Hematopoietic multipotent progenitor cell (in vitro differentiated cells): ENCODE measurements at places on chromosomes 1 and 21. TPM values are rescaled to one million over a fixed set of nuclear protein-coding genes. Genes with fewer than 3 reads are reported as not detected.
A peak's percentile ranks its signal among the peaks of the same experiment; 100 is the strongest.

The SPRR1A gene
- not detected for total RNA-seq

DNA sequence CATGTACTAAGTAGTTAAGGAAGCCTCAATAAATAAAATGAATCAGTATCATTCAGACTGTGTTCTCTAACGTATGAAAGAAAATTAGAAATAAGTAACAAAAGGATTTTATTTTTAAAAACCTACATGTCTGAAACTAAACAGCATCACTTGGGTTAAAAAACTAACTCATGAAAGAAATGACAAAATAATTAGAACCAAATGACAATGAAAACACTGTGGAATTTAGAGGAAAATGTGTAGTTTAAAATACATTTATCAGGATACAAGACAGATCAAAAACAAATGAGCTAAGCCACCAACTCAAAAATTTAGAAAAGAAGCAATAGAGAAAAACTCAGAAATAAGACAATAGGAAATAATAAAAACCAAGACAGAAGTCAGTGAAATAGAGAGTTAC, 108.7 kb downstream of the TENT5C start:
- DNase-seq = no peak

- DNase-seq = no peak
These were observed 129.0 kb downstream of the APP start for GRCh38 chr21:26041431-26042180.

DNA sequence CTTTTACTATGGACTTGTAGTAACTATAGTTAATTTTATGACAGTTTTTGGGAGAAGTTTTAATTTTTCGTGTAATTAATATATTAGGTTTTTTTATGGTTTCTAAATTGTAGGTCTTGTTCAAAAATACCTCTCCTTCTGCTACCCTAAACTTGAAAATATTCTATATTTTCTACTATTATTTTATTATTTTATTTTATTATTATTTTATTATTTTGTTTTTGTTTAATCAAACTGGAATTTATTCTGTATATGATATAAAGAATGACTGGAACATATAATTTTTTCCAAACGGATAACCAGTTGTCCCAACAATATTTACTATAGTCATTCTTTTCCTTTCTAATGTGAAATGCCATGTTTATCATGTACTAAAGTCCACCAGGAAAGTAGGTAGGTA, 17.1 kb upstream of the AGO4 start:
- no peak for DNase-seq

DNA sequence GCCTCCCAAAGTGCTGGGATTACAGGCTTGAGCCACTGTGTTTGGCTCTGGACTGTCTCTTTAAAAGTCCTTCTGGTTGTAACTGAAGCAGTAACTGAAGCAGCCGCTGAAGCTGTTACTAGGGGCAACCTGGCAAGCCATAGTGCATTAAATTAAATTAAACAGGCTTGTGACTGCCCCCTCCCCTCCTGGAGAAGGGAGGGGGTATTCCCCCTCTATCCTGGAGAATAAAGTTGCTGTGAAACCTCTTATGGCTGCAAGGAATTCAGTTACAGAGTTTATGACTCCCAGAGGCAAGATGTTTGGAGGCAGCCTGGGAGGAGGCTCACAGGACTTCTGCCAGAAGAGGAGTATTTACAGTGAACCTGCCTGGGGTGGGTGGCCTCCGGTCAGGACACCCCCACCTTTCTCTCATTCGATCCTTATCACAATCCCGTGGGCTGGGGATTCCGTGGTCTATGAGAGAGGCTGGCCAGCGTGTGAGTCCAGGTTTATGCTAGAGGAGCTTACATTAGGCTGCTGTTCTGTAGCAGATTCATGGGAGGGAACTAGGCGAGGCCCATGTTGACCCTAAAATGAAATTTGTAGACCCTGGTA, 8.3 kb downstream of the TTC22 start:
- DNase-seq = no peak

The BCAN gene
- under 0.01 TPM for total RNA-seq

GRCh38 chr1:19439464-19440171, 45.7 kb downstream of the CAPZB start:
- peak; percentile 45 for DNase-seq

DNA sequence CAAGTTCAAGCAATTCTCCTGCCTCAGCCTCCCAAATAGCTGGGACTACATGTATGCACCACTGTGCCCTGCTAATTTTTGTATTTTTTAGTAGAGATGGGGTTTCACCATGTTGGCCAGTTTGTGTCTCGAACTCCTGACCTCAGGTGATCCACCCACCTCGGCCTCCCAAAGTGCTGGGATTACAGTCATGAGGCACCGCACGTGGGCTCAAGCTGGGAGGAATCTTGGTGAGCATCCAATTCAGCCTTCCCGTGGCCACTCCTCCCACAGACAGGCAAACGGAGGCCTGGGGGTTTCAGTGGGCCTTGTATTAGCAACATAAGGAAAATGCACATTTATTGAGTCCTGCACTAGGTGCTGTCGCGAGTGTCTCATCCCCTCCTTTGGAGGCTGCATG, 24.5 kb upstream of the VWA5B1 start:
- no peak for DNase-seq

The FAM177B gene
- total RNA-seq = 0.27 TPM

- DNase-seq = no peak
These were observed 41.4 kb downstream of the PEX14 start for GRCh38 chr1:10515976-10516750.

The OR2T33 gene
- total RNA-seq = 7.0 TPM

- no peak for DNase-seq
These were observed 90.6 kb upstream of the KCTD3 start for GRCh38 chr1:215476541-215476940.

DNA sequence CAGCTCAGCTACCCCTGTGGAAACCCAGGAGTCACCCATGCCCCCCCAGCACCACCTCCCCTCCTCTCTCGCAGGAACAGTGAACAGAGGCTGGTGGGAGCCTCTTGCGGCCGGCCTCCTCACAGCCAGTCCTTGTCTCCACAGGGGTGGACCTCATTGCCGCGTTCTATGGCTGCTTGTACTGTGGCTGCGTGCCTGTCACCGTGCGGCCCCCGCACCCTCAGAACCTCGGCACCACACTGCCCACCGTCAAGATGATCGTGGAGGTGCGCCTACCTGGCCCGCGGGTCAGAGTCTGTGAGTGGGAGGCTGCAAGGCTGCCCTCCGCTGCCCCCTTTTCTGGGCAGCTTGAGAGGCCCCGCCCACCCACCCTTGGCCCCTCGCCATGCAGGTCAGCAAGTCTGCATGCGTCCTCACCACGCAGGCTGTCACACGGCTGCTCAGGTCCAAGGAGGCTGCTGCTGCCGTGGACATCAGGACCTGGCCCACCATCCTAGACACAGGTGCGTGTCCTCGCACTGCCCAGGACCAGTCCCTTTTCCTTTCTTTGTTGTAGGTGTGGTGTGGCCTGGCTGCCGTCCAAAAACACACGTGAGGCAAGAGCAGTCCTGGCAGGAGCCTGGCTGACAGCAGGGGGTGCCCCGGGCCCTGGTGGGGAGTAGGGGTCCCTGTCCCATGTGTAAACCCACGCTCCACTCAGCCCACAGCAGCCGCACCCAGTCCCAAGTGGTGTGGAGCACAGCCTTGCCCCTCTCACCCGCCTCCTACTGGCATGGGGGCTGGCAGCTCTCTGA, 50.3 kb downstream of the S100B start:
- no peak for DNase-seq

- no peak for DNase-seq
These were observed 352.5 kb downstream of the ZNF326 start for GRCh38 chr1:90347366-90347765.

DNA sequence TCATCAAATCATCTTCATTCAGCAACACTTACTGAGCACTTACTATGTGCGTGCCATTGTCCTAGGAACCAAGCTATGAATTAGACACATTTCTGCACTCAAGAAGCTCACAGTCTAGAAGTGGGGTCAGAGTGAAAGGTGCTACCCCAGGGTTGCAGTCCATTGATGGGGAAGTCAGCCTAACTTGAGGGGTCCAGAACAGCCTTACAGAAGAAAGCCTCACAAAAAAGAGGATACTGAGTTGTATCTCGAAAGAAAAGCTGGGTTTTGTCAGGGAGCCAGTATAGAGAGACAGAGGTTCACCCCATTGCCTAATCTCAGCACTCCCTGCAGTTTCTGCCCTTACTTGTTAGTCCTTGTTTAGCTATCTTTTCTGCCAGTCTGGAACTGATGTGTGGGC, 153.1 kb upstream of the JUN start:
- no peak for DNase-seq

- DNase-seq = no peak
These were observed 4.1 kb downstream of the GSTM5 start for GRCh38 chr1:109716121-109716520.

The IQCC gene
- 1.3 TPM for total RNA-seq

GRCh38 chr21:44800103-44800502, 1.5 kb downstream of the UBE2G2 start:
- peak; percentile 18 for DNase-seq

- DNase-seq = no peak
These were observed 37.5 kb downstream of the ELAPOR1 start for GRCh38 chr1:109151146-109151990.

GRCh38 chr1:240739139-240739538, 127.2 kb upstream of the GREM2 start:
- DNase-seq = no peak

The BRDT gene
- not detected for total RNA-seq

- DNase-seq = no peak
These were observed 239.1 kb downstream of the OMA1 start for GRCh38 chr1:58307431-58307830.

The C1QA gene
- 0.27 TPM for total RNA-seq

DNA sequence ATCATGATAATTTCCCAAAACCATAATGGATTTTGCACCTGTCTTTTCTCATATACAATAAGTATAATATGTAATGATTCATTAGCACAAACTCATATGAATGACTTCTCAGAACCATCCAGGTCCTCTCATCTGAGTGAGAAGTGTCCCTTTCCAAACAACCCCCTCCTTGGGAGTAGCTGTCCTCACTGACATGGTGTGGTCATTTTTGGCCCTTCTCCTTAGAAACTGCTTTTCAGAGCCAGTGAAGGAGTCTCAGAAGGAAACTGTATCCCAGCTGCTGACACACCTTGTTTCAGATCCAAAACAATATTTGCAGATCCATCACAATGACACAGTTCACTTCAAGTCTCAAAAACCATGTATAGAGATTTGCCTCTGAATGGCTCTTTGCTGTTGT, 95.5 kb downstream of the MIS18A start:
- DNase-seq = no peak

DNA sequence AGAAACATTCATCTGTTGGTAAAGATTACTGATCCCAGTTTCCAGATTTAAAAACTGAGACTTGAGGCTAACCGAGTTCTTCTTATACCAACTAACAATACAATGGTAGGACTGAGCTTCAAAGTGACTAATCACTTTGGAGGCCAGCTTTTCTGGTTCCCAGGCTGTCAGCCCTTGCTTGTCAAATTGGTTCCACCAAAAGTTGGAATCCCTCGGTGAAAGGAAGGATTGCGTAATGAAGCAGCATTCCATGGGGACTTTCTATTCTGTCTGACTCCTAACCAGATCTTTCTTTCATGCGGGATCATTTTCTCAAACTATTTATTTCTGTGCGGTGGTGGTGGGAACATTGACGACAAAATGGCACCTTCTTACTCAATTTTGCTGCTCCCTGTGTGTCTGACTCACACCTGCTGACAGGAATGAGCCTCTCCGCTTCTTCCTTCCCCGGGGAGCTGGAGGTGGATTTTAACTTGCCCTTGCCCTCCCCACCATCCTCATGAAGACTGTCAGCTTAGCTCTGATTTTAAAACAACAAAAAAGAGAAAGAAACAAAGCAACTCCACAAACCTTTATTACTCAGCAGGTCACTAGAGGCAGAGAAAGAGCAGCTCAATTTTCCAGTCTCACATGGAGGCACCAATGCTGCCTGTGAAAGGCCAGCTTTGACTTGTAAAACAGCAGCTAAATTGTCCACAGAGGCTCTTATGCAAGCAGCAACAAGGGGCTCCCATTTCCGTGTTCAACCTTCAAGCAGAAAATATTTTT, 32.9 kb upstream of the RASAL2 start:
- DNase-seq = no peak

DNA sequence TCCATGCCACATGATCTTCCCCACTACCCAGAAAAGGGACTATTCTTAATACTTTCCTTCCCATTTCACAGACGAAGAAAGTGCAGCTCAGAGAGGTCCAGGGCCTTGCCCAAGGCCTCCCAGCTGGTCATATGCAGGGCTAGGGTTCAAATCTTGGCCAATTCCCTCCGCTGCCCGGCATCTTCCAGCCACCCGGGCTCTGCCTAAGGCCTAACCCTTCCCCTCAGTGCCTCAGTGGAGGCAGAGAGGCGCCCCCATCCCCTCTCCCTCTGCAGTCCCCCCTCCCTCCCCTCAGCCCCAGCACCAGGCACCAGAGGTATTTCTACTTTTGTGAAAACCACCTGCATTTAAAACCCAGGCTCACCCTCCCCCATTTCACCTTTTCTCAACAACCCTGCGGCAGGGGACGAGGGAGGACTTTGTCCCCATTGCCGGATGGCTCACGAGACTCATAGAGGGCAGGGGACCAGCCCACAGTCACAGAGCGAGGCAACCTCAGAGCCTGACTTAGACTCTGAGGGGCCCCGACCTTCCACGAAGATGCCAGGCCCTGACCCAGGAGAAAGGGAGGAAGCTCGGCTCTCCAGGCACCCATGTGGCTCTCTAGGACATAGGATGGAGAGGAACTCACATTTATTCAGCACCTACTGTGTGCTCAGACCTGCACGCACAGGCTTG, 12.3 kb downstream of the LAPTM5 start:
- no peak for DNase-seq

The HUNK gene
- total RNA-seq = not detected

The TNFSF4 gene
- 19.4 TPM for total RNA-seq

The KCNE1 gene
- total RNA-seq = 0.27 TPM

- DNase-seq = no peak
These were observed 1.9 kb downstream of the CYP4B1 start for GRCh38 chr1:46800742-46801141.

DNA sequence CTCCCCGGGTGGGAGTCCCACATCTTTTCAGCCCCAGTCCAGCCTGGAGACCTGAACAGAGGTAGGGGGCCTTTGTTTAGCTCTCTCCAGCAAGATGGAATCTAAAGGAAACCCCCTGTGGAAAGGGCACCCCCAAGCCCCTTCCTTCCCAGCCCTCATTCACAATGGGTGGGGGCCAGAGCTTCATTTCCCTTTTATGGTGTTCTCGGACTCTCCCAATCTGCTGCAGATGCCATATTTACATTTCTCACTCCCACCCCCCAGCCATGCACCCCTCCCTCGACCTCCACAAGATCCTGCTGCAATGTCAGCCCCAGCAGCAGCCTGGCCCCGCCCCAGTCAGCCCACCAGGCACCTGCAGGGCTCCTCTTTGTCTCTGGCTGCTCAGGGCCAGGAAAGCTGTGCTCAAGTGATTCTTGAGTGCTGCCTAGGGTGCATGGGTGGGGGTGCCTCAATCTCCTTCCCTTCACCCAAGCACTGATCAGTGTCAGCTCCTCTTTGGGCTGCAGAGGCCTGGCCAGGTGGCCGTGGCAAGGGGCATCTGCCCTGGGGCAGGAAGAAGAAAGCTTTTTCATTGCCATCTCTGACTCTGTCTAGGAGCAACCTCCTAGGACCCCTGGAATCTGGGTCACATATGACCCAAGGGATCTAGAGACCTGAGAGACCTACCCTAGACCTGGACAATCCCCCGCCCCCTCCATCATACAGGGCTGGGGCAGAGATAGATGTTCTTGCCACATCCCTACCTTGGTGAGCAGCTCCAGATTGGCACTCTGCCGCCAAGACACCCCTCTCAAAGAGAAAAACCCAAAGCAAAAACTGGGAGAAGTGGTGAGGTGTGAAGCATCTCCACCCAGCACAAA, 1.7 kb downstream of the KIF21B start:
- no peak for DNase-seq

The GPR161 gene
- total RNA-seq = 4.0 TPM

The RXFP4 gene
- not detected for total RNA-seq

The LBR gene
- total RNA-seq = 51.7 TPM

- DNase-seq = no peak
These were observed 9.0 kb downstream of the TIMM17A start for GRCh38 chr1:201964261-201964660.

The KRTAP21-2 gene
- total RNA-seq = not detected
